Gastroesophageal sphincter (tissue), 4 donors: ENCODE measurements at places on chromosomes 1 and 21. TPM values are rescaled to one million over a fixed set of nuclear protein-coding genes. Genes with fewer than 3 reads are reported as not detected.
A peak's percentile ranks its signal among the peaks of the same experiment; 100 is the strongest.

Gene ITSN1
- total RNA-seq, result 47.1 TPM

Gene LINGO4
- total RNA-seq, result not detected

Gene ILDR2
- total RNA-seq, result 15.2 TPM

Gene COL11A1
- not detected for total RNA-seq

Gene CR1L
- not detected for total RNA-seq

Gene GJB3
- not detected for total RNA-seq

Gene ACTN2
- total RNA-seq, result 5.7 TPM

Gene CCDC185
- total RNA-seq, result not detected

Gene FAM163A
- not detected for total RNA-seq

GRCh38 chr1:74790453-74790852, 57.5 kb downstream of the TYW3 start:
- ATAC-seq, result no peak
- H3K36me3 ChIP-seq, result no peaks in the 10 kb centered on the region
- H3K4me1 ChIP-seq, result no peaks in the 10 kb centered on the region
- H3K27ac ChIP-seq, result no peak overlapping the region
- no peak overlapping the region for H3K4me3 ChIP-seq
- peaks cover 8% of the 10 kb centered on the region for H3K27me3 ChIP-seq

DNA sequence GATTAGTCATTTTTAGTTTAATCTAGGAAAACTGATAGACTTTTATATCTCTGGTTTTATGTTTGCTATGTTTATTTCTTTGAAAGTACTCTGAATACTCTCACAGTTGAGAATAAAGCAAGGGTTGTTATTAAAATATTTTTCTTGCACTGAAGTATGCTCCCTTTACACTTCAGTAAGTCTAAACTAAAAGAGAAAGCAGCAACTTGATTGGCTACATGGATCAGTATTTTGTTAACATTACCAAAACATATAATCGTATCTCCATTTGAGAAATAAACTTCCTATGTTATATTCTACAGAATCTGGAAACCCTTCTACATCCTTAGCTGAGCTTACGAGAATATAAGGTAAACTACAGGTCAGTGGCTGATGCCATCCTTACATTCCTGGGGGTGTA, 149.5 kb upstream of the HP1BP3 start:
- H3K27ac ChIP-seq, result no peak overlapping the region
- no peak for ATAC-seq
- no peaks in the 10 kb centered on the region for H3K27me3 ChIP-seq
- H3K36me3 ChIP-seq, result no peaks in the 10 kb centered on the region
- H3K4me1 ChIP-seq, result no peaks in the 10 kb centered on the region
- peak overlapping the region; percentile 9 for H3K4me3 ChIP-seq

DNA sequence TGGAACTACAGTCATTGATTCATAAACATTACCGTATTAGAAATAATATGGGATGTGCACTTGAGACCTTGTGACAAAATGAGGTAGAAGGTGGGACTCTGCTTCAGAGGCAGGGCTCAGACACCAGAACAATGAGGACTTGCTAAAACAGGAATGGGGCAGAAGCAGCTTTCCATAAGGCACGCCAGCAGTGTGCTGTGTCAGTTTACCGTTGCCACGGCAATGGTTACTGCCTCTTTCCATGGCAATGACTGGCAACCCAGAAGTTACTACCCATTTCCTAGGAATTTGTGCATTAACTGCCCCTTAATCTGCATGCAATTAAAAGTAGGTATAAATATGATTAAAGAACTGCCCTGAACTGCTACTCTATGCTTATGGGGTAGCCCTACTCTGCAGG, 169.0 kb downstream of the CHRM3 start:
- no peaks in the 10 kb centered on the region for H3K36me3 ChIP-seq
- no peak for ATAC-seq

- H3K27me3 ChIP-seq, result peaks cover 40% of the 10 kb centered on the region
- no peaks in the 10 kb centered on the region for H3K36me3 ChIP-seq
- no peak overlapping the region for H3K27ac ChIP-seq
- H3K4me1 ChIP-seq, result no peaks in the 10 kb centered on the region
- no peak for ATAC-seq
- H3K4me3 ChIP-seq, result no peak overlapping the region
Measured at GRCh38 chr1:33876970-33877650, 13.2 kb downstream of the HMGB4 start.

DNA sequence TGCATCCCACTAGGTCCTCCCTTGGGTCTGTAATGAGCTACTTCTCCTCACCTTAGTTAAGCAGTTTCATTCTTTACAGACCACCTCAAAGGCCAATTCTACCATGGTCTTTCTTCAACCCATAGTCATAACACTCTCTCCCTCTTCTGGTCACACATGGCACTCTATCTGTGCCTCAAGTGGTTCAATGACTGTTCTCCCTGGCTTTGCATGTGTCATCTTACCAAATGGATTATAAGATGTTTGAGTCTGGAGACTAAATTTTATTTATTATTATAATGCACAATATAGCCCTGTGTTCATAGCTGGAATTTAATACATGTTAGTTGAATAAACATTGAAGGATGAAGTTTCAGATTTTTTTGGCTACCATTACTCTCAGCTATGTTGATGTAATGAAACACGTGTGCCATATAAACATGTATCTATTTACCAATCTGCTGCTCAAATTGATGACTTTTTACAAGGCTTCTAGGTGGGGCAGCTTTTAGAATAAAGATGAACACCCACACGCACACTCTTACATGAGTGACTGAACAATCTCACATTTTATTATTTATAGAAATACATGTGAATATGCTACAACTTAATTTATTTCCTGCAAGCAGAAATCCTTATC, 102.1 kb downstream of the RUNX1 start:
- H3K27me3 ChIP-seq, result peaks cover 28% of the 10 kb centered on the region
- H3K4me3 ChIP-seq, result no peak overlapping the region
- no peaks in the 10 kb centered on the region for H3K4me1 ChIP-seq
- ATAC-seq, result no peak
- H3K27ac ChIP-seq, result no peak overlapping the region

GRCh38 chr21:34243562-34243961, 120.2 kb upstream of the KCNE2 start:
- H3K4me3 ChIP-seq, result no peak overlapping the region
- H3K27me3 ChIP-seq, result no peaks in the 10 kb centered on the region
- no peak overlapping the region for H3K27ac ChIP-seq
- no peaks in the 10 kb centered on the region for H3K4me1 ChIP-seq
- ATAC-seq, result no peak

DNA sequence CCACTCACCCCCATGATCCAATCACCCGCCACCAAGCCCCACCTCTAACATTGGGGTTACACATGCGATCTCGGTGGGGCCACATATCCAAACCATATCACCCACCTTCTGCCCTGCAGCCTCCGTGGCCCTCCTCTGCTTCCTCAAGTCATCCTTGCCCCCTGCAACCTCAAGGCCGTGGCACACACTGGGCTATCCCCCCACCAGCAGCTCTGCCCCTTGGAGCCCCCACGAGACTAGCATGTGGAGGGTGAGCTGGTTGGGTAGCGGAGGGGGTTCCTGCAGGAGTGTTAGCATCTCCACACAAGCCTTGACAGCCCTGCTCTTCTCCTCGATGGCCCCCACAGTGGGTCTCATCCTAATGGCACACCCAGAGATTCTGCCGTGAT, 100.8 kb downstream of the TOMM20 start:
- H3K4me3 ChIP-seq, result no peak overlapping the region
- ATAC-seq, result no peak
- H3K36me3 ChIP-seq, result no peaks in the 10 kb centered on the region
- no peaks in the 10 kb centered on the region for H3K4me1 ChIP-seq
- no peaks in the 10 kb centered on the region for H3K27me3 ChIP-seq
- no peak overlapping the region for H3K27ac ChIP-seq

GRCh38 chr1:14924455-14925331, 228.9 kb upstream of the TMEM51 start:
- H3K4me1 ChIP-seq, result peaks cover 11% of the 10 kb centered on the region
- peak; percentile 84 for ATAC-seq
- H3K27ac ChIP-seq, result peak overlapping the region; percentile 82
- no peaks in the 10 kb centered on the region for H3K36me3 ChIP-seq

DNA sequence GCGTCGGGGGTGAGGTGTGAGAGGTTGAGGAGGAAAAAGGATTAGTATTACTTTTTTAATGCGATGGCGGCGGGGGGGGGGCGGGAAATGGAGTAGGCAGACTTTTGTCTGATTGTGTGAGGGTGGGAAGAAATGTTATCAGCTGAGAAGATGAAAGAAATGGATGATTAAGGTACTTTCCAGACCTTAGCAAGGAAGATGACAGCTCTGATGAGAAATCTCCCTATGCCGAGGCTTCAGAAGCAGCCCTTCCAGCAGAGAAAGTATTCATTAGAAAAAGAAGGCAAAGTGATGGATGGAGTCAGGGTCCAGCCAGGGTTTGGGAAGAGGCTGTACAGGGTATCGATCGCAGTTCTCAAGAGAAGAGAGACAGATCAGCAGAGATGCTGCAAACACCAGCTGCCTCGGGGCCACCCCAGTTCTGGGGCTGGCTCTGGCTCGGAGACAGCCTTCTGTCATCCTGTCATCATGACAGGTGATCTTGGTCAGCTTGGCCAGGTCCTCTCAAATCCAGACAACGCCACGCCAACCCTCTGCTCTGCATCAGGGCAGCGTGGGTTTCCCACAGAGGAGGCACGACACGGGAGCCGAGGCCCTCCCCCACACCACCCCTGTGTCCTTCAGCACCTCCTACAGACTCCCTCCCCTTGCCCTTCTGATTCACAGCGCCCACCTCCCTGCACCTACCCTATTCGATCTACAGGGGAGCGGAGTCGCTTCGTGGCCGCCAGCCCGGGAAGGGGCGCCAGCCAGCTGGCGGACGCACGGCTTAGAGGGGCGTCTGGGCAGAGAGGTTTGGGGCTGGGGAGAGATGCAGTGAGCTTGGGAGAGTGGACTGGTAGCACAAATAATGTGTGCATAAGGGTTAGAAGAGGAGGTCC, 674 bp upstream of the ATXN7L2 start:
- peak; percentile 32 for ATAC-seq
- H3K4me3 ChIP-seq, result peak overlapping the region; percentile 74
- H3K36me3 ChIP-seq, result peaks cover 46% of the 10 kb centered on the region
- no peaks in the 10 kb centered on the region for H3K27me3 ChIP-seq
- H3K27ac ChIP-seq, result no peak overlapping the region

DNA sequence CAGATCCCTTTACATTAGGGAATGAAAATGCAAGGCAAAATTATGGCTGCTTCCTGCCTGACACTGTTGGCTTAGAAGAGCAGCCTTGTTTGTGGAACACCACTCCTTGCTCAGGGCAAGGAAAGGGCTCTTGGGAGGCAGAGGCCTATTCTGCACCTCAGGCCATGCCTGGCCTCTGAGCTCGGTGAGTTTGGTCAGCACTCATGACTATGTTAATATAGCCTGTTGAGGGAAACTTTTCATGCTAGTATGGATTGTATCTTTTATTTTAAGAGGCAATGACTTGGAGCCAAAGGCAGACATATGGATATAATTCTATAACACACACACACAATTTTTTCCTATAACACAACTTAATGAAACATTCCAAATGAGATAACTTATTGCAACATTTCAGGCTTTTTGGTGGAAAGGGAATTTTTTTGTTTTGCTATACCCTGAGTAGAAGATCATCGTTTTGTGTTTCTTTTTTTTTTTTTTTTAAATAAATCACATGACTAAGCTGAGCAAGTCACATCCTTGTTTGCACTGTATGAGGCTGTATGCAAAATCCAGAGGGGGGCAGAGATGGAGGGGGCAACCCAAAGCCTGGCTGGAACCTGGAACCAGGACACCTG, 5.6 kb upstream of the YRDC start:
- peaks cover 48% of the 10 kb centered on the region for H3K4me1 ChIP-seq
- H3K27ac ChIP-seq, result no peak overlapping the region
- H3K4me3 ChIP-seq, result no peak overlapping the region
- H3K36me3 ChIP-seq, result peaks cover 41% of the 10 kb centered on the region
